ENCODE measurements at places on chromosomes 16 and 17.
A peak's percentile ranks its signal among the peaks of the same experiment; 100 is the strongest.

- DNase-seq = peak; percentile 16
Measured at GRCh38 chr17:6496640-6497441, 52.6 kb downstream of the PIMREG start.

- DNase-seq = no peak
Measured at GRCh38 chr17:19671433-19671832, 22.9 kb downstream of the ALDH3A2 start.

DNA sequence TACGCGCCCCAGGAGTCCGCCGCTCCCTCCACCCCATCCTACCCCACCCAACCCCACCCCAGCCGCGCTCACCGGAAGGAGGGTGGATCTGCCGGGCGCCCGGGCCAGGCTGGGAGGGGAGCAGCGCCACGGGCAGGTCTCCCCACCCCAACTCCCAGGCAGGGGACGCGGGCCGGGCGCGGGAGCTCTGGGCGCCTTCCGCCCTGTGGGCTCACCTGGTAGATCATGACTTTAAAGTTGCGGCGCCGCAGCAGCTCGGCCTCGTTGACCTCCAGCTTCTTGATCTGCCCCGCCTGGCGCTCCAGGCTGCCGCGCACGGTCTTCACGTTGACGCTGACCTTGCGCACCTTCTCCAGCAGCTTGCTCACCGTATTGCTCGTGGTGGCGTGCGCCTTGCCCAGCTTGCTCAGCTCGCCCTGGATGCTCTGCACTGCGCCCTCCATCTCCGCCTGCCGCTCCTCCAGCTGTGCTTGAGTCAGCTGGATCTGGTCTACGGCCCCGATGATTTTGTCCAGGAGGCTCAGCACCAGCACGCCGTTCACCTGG, 571 bp downstream of the CAVIN1 start:
- no peak for DNase-seq

DNA sequence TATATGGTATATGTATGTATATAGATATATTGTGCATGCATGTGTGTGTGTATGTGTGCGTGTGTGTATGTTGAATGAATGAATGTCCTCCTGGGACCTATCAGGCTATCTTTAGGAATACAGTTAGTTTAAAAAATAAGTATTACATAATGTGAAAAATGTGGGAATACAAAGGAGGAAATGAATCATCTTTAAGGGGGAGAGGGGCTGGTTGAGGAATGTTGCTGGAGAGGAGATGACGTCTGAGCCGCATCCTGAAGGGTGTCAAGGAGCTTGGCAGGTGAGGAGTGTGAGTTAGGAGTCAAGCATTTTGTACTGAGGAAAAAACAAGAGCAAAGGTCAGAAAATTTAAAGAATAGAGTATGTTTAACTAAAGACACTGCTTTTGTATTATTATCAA, 62.4 kb upstream of the NLK start:
- DNase-seq = no peak

DNA sequence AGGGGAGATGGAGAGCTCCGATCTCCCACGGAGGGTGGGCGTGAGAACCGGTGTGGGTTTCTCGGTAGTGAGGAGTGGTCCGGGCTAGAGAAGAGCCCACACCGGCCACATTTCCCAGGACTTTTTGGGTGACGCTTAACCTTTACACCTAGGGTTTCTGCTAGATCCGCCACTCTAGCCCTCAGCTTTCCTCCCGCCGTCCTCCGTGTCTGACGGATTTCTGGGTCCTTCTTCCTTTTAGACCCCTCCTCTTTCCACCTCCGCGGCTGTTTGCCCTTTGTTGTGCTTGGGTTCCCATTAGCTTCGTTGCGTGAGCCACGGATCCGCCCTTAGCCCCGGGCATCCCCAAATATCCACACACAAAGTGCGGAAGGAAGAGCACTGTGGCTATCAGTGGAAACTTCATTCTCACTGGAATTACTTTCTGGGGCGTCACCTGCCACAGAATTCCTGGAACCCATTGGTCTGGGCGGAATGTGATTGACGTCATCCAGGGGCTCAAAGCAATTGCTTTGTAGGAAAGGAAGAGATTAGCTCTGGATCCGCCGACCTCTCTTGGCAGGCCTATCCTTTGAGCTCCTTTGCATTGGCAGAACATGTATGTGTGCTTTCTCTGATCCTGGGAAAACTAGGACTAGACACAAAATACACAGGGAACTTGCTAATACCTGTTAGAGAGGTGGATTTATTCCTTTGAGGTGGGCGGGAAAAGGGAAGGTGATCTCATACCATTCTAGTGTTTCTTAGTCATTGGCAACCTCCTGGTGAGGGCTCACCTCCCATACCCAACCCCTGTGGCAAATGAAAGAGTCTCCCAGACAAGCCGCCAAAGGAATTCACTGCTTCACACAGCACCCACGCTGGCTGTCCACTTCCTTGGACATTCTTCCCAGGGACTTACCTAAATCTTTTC, 654 bp downstream of the TNFAIP1 start:
- DNase-seq = peak; percentile 64

DNA sequence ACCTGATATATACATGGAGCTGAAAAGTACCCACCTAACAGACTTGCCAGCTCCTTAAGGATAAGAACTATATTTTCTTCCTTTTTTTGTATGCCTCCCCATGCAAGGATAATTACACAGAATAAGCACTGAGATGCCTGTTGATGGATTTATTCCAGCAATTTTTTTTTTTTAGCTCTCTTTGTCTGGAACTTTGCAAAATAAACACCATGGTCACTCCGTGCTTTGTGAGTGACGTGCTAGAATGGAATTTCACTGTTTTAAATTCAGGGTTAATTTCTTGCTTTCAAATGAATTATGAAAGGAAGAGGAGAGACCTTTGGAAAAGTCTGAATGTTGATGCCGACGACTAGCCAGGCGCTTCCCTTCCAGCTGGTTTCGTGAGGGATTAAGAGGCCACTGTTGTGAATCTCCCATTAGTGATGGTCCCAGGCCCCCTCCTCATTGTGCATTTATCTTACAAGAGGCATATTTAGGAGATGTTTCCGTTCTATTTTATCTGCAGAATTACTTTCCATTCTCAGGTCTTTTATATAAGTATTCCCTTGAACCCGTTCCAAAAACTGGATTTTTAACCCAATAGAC, 529.1 kb downstream of the WWOX start:
- DNase-seq = no peak

GRCh38 chr16:82750068-82750467, 123.3 kb downstream of the CDH13 start:
- no peak for DNase-seq

DNA sequence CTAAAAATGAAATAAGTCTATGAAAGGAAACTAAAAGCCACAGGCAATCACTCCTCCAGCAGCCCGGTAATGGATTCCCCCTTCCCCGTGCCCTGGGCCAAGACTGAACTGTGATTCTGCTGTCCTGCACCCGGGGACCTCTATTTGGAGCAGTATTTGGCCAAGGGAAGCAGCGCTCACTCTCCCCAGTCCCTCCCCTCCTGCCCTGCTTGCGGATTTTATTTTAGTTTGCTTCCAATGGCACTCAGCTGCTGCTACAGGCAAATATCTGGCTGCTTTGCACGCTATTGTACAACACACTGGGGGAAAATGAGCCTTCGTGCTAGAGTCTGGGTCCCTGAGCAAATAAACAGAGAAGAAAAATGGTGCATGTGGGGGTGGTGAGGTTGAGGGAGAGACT, 975.7 kb upstream of the RBFOX1 start:
- DNase-seq = no peak

- DNase-seq = no peak
Measured at GRCh38 chr16:83392743-83393142, 415.0 kb upstream of the HSBP1 start.

- DNase-seq = no peak
Measured at GRCh38 chr16:88375996-88376834, 6.5 kb upstream of the ZNF469 start.

DNA sequence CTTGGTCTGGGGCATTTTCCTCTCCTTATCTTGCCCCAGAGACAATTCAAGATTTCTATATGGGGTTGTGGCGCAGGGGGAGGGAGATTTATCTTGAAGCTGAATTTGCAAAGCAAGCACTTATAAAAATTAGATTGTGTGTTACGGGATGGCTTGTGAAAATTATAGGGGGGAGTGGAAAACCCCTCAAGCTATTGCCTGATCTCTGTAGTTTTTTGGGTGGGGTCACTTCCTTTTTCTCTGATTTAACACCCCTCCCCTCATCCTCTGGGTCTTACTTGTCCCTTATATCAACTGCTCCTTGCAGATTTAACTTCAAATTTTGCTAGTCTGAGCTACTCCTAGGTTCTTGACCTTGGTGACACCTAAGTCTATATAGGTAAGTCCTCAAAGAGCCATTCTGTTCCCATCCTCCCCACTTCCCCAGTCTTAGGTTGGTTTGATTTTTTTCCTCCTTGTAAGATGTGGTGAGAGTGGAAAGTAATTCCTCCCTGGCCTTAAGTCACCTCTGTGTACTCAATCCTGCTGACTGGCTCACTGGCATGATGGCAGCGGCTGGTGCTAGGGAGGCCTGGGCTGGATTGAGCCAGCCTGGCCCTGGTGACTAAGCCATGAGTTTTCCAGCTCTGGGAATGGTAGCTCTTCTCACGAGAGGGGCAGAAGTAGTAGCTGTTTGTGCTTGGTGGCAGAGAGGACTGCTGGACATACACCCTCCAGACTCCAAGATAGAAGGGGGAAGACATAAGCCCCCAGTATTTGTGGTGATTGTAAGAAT, 2.3 kb downstream of the ARL4D start:
- no peak for DNase-seq

DNA sequence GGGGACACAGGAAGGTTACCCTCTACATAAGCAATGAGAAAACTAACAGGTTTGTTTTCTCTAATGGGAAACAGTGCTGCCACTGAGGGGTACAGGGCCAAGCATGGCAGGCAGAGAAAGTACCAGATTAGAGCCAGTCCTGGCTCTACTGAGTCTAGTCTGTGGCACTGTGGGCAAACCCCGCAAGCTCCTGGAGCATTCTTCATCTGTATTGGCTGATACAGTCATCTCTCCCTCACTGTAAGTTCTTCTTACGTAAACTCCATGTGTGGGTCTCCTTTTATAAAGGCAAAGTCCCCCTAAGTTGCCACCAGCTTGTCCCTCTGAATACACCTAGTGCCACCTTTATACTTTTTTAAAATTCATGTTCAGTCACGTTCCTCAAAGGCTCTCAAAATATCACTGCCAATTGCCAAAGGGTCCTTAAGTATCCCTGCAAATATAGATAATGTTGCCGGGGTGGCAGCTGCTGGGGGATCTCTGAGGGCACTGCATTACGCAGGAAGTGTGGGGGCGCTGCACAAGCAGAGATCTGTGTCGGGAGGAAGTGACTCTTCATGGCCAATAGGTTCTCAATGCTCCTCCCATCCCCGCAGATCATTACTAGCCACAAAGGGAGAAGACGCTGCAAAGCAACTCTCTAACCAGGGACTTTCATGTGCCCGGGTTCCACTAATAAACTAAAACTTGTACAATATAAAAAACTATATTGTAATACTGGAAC, 18.8 kb downstream of the XPO6 start:
- peak; percentile 69 for DNase-seq

DNA sequence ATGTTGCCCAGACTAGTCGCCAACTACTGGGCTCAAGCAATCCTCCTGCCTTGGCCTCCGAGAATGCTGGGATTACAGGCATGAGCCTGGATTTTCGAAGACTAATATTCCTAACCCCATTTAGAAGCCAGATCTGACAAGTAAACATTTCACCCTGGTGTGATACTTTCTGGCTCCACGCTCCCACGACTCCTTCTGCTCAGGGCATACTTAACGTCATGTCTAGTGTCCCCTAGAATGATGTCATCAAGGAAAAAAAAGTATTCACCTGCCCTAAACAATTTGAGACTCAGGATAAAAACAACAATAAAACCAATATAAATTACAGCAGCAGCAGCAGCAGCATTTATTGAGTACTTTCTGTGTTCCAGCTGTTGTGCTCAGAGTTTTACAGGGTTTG, 13.2 kb downstream of the ITGB3 start:
- no peak for DNase-seq

DNA sequence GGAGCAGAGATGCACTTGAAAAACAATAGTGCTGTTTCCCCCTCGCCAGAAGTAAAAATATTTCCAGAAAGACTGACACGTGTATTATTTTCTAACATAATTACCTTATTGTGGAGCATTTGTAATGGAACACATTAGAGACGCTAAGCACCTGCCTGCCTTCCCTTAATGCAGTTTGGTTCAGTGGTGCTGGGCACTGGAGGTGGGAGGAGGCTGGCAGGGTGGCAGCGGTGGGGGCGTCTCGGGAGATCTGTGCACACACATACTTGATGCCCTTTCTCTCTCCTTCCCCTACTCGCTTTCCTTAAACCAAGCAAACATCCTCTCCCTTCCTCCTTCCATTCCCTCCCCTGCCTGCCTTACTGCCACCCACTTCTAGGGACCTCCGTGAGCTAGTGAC, 156.6 kb upstream of the SDK2 start:
- no peak for DNase-seq

DNA sequence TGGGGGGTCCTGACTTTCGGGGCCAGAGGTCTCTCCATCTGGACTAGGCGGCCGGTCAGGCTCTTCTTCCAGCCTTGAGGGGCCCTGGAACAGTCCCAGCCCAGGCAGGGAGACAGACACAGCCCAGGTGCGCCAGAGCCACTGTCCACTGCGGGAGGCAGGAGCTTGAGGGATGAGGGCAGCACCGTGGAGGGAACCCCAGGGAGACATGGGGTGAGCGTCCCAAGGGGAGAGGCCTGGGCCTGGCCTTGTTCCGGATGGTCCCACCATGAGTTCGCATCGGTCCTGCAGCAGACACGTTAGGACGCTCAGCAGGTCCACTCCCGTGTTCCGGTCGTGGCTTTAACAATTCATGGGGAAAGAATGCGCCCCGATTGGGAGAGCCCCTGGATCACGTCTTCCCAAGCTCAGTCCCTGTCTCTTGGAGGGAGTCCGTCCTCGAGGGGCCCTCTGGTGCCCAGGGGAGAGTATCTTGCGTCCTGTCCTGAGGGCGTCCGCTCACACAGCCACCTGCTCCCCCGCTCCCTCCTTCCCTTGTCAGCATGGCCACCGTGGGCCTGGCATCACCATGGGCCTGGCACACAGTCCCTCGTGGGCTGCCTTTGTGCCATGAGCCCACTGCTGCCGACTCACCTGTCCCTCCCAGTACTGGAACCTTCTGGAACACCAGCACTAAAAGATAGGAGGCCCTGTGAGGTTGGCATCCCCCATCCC, 6.7 kb upstream of the NUDT16L1 start:
- no peak for DNase-seq

GRCh38 chr17:179781-180380, 1.6 kb downstream of the DOC2B start:
- DNase-seq = no peak

DNA sequence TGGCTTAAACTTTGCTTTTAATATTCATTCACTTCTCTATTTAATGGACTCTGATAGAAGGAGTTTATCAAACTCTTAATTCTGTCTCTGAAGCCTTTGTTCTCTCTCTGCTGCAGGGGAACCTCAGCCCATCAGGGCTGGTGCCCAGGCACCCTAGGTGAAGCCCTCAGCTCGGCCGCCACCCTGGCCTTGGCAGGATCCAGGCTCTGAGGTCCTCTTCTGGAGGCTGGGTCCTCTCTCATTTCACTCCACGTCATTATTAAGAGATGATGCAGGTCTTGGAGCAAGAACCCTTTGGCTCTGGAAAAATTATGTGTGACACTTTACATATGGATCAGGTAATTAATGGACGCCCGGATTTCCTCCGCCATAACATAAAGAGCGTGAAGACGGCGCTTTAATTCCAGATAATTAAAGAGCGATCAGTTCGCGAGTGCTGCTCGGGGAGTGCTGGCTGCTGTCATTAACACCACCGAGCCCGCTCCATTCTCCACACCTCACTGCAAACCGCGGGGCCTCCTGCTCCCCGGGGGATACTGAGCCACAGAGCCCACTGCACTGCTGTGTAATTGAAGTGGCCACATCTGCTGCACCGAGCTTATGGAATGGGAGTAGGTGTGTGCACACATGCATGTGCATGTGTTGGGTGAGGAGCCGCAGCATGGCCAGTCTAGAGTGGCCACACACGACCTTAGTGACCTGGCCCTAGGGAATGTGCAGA, 259.4 kb upstream of the TNRC6C start:
- no peak for DNase-seq

Data from inflammatory macrophage treated with lipopolysaccharide for 1 hour (primary cell).